ENCODE measurements at places on chromosomes 4 and X.

- no peak for DNase-seq
These were observed 261.2 kb downstream of the TRIML1 start for GRCh38 chr4:188400451-188400850.

DNA sequence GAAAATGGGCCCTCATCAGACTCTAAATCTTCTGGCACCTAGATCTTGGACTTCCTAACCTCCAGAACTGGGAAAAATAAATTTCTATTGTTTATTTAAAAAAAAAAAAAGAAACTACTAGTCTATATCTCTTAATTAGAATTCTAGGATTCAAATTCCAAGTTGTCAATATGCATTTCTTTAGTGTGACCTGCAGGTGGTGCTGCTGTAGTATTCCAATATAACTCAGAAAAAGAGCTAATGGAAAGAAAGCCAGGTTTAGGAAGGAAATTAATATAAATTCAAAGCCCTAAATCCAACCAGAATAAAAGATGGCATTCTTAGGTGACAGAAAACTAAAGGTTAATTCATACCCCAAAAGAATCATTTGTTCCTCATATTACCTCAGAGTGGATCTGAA, 80.0 kb upstream of the NALF2 start:
- DNase-seq = no peak

GRCh38 chrX:137041329-137041728, 7.5 kb upstream of the GPR101 start:
- no peak for DNase-seq

- DNase-seq = no peak
These were observed 150.2 kb downstream of the RRAGB start for GRCh38 chrX:55867708-55868107.

DNA sequence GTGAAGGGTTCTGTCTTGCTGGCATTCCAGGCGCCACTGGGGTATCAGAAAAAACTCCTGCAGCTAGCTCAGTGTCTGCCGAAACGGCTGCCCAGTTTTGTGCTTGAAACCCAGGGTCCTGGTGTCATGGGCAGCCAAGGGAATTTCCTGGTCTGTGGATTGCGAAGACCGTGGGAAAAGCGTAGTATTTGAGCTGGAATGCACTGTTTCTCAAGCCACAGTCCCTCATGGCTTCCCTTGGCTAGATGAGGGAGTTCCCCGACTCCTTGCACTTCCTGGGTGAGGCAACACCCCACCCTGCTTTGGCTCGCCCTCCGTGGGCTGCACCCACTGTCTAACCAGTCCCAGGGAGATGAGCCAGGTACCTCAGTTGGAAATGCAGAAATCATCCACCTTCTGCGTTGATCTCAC, 40.1 kb downstream of the NOP14 start:
- DNase-seq = no peak

GRCh38 chrX:9166584-9166944, 132.6 kb upstream of the FAM9B start:
- DNase-seq = no peak

DNA sequence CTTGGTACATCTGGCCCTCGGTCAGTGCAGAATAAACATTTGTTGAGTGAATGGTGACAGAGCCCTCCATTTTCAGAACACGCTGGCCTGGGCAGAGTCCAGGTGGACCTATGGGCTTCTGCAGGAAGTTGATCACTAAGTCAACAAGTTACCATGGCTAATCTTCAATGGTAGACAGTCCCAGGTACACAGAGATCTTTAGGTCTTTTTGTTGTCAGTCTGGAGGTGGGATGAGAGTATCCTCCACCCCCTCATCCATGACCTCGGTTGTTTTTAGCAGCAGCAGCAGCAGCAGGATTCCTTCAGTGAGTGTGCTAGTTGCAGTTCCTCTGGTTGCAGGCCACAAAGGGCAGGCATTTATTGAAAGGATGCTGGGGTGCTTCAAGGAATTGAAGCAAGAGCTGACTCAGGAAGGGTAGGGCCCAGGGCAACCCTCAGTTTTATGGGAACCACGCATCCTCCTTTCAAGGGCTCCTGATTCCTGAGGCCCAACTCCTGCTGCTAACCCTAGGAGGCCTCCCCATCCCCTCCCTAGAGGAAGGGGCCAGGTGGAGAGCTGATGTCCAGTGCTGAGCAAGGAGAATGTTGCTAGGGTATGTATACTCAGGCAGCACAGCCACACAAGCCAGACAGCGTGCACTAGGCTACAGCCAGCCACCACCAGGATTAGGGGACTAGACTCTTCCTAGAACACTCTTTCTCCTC, 1.7 kb upstream of the USP27X start:
- DNase-seq = no peak

Data from DND-41 (cell line).